ENCODE measurements at places on chromosomes 3 and 15.

GRCh38 chr15:94206463-94207167, 24.7 kb upstream of the MCTP2 start:
- DNase-seq, result no peak

DNA sequence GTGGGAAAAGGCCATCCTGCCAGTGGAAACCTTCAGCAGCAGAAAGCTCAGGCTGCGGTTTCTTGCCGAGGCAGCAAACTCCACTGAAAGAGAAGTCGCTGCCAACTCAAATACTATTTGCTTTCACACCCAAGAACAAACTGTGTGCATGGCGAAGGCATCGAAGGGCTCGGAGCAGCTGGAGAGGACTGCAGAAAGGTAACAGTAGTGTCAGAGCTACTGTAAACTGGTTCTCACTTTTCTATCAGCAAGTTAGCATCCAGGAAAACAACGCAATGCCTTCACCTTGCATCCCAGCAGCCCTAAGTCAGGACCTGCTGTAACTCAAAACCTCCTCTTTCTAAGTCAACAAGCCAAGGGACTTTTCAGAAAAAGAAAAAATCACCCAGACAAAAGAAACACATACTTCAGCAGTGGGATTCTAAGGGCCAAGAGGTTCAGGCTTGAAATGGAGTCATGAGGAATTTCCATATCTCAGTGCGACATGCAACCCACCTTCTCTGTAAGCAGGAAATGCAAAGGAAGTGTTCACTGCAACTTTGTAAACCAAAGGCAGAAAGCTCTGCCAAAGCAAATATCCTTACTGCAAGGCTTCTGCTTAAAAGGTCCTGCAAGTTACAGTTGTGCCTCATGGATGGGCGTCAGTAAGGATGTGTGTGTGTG, 193.5 kb downstream of the FOXP1 start:
- peak; percentile 36 for DNase-seq

DNA sequence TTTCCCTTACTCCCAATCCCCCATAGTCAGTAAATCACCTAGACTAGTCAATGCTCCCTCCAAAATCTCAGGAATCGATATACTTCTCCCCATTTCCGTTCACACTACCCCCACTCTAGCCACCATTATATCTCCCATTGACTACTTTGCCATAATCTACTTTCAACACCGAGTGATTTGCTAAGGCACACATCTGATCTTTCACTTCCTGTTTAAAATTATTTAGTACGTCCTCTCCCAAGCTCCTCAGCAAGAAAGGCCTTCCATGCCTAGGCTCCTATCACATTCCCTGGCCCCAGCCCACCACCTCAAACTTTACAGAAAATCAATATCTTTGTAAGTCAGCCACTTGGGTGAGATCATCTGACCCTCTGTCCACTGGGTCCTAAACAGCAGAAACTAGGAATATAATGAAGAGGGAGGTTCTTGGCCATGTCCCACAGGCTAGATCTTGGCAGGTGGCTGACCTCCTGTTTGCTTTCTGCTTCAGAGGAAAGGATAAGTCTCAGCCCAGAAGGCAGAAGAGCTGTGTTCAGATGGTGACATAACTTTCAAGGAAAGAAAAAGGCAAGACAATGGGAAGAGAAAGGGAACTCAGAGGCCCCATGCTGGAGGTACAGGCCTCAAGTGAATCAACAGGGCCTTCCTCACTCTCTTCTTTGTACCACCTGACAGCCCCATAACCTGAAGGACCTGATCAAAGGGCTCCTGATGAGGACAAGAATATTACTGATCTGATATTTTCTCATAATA, 103.0 kb downstream of the RPL22L1 start:
- DNase-seq, result no peak

DNA sequence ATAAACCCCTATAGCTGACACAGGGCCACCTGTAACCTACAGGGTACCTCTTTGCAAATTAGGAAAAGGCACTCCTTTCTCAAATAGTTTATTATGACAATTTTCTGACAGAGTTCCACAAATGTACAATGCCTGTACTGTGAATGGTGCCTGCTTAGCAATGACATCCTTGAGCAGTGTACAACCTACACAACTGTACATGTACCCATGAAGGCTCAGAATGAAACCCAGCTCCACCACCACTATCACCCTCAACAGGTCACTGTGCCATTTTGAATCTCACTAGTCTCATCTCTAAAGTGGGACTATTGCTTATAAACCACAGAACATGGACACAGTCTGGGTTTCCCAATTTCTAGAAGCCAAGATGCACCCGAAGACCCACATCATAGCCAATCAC, 7.0 kb downstream of the MFGE8 start:
- DNase-seq, result no peak

GRCh38 chr3:52458031-52458760, 2.8 kb downstream of the NISCH start:
- DNase-seq, result no peak

GRCh38 chr3:46929324-46929723, 47.2 kb downstream of the CCDC12 start:
- DNase-seq, result no peak

GRCh38 chr3:4198491-4198890, 104.7 kb upstream of the SETMAR start:
- no peak for DNase-seq

DNA sequence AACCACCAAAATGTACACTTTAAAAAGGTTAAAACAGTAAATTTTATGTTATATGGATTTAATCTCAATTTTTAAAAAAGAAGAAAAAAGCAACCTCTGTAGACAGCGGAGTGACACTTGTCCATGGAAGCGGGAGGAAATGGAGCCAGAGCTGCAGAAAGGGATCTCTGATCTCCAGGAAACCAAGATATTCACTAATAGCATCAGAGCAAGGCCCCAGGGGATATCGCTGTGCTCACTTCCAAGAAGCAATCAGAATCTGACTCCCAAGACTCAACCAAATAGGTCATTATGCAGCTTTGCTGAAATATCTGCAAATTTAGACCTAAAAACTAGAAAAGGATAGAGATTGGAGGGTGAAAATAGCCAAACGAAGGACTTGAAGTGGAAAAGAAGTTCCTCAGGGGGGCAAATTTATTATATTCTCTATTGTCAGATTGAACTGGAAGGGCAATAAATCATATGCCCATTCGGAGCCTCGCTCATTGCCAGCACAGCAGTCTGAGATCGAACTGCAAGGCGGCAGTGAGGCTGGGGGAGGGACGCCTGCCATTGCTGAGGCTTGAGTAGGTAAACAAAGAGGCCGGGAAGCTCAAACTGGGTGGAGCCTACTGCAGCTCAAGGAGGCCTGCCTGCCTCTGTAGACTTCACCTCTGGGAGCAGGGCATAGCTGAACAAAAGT, 62.0 kb upstream of the ATP2C1 start:
- DNase-seq, result no peak

DNA sequence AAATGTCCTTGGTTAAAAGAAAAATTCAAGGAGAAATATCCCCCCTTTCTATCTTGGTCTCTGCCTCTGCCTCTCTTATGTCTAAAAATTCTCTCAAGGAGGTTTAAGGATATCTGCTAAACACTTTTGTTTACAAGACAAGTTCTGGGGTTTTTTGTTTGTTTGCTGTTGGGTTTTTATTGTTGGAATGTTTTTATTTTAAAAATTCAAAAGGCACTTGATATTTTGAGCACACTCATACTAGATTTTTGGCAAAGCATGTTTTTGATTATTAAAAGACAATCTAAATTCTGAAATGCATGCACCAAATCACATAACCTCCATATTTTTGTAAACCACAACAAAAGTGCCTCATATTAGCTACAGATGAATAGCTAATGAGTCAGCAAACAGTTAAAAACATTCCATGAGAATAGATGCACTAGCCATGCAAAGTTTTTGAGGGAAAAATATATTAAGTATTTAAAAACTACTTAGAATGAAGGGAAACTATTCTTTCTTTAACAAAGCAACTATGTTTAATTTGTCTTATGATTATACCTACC, 84.6 kb downstream of the ZBTB20 start:
- DNase-seq, result no peak

- no peak for DNase-seq
These were observed 756.3 kb downstream of the NTRK3 start for GRCh38 chr15:87500240-87500639.

GRCh38 chr15:52255935-52256334, 39.7 kb downstream of the MYO5C start:
- DNase-seq, result no peak

- DNase-seq, result no peak
These were observed 27.6 kb downstream of the CD200 start for GRCh38 chr3:112360561-112360960.

DNA sequence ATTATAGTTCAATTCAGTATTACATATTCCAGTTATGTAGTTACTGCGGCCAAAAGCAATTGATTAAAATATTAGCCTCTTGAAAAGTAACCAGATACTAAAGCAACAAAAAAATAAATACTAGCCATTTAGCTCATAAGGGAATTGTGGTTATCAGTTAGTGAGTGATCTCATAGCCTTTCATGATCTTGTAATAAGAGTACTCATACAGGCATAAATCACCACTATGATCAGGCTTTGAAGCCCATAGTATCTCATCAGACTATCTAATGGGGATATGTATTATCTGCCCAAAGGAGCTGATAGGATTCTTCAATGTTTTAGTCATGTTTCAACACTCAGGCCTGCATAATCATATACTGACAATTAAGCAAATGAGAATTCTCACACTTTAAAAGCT, 184.1 kb upstream of the CCDC54 start:
- DNase-seq, result no peak

- no peak for DNase-seq
These were observed 61.2 kb downstream of the PLD1 start for GRCh38 chr3:171749124-171749523.

DNA sequence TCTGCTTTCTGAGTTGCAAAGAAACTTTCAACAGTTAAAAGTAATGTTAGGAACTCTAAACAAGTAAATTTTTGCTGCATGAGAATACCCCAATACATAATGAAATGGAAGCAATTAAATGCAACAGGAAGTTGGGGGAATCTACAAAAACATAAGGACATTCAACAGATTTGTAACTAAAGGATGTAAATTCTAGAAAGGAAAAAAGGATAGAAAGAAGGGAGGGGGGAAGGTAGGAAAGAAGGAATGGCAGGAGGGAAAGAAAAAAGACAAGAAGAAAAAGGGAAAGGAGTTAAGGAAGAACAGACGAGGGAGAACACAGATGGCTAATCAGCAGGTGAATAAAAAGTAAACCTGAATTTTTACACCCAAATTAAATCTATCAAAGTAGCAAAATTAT, 22.3 kb upstream of the ANP32A start:
- DNase-seq, result no peak

DNA sequence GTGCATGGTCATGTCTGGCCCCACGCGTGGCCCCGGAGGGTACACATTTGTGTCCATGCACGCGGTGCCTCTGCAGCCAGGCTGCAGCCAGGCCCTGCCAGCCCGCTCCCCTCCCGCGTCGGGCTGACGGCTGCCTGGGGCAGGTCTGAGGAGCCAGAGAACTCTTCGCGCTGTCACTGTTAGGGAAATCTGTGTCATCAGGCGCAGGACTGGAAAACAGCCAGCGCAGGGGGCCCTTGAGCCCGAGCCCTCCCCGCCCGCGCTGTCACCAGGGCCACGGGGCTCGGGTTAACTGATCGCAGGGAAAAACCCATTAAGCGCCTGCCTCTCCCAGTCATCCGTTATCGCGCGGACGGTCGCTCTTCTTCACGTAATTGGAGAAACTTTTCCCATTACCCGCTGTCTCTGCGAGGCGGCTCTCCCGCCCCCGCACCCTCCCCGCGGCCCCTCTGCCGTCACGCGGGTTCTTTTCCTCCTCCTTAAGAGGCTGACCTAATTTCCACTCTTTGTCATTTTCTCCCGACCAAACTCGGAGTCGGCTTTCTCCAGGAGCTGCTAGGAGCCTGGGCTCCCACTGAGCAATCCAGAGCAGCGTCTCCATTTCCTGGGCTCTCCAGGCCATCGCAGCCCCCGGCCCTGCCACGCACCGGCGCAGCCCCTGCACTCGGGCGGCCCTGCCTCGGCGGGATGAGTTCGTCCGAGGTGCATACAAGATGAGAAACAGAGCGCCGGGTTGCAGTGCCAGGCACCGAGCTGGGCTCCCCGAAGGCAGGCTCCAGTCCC, 57.5 kb upstream of the PRR23E start:
- DNase-seq, result no peak

GRCh38 chr3:138066383-138066782, 49.0 kb downstream of the DZIP1L start:
- DNase-seq, result no peak

DNA sequence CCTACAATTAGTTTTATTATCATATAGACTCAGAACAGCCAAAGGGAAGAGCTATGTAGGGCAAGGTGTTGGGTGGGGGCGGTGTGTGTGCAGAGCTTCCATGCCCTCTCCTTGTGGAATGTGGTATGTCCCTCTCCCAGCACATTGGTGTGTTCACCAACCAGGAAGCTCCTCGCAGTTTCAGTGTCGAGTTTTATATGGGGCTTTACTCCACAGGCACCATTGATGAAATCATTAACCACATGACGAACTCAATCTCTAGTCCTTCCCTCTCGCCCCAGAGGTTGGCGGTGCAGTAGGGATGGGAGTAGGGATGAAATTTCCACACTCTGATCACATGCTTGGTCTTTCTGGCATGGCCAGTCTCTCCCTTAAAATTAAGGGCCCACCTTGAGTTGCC, 13.6 kb upstream of the SRP14 start:
- peak; percentile 96 for DNase-seq

DNA sequence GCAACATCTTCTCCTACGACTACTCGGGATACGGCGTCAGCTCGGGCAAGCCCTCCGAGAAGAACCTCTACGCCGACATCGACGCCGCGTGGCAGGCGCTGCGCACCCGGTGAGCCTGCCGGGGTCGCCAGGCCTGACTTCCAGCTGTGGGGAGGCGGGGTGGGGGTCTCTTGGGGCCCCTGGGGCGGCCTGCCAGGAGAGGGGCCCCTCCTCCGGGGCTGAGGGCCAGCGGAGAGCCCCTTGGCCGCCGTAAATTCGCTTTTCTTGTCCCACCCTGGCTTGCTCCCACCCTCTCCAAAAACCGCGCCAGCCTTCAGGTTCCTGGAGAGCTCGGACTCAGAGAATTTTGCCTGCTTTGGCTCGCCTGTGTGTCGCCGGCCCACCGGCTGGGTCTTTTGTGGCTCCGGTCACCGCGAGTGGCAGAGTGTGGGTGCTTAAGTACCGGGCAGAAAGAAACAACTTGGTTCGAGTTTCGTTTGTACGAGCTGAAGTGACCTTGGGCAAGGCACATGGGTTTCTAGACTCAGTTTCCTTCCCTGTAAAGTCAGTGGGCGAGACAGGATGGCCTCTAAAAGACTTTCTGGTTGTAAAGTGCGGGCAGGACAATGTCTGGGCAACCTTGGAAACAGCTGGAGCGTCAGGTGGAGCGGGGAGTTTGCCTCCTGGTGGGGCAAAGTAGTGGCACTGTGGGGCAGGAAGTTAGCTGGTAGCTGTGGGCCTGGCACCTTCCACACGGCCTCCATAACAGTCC, 976 bp downstream of the ABHD17C start:
- DNase-seq, result peak; percentile 87

All from HT-29 (cell line).